ENCODE measurements at places on chromosomes 1 and 21. TPM values are rescaled to one million over a fixed set of nuclear protein-coding genes. Genes with fewer than 3 reads are reported as not detected.

- DNase-seq = no peak
These were observed 32.7 kb upstream of the KHDRBS1 start for GRCh38 chr1:31980835-31981455.

The CHIT1 gene
- total RNA-seq = not detected

DNA sequence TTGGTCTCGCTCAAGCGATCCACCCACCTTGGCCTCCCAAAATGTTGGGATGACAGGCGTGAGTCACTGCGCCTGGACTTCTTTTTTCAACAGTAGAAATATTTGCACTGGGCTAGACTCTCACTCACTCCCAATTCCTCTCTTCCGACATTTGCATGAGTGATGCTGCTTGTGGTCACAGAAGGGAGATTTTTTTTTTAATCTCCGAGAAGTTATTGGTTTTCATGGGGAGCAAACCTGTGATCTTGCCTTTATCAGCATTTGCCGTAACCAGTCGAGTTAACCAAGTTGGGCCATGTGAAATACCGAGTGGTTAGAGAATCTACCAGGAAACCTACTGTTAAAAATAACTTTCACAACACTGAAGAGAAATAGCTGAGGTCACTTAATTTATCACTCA is 21.1 kb downstream of the ERG start:
- DNase-seq = no peak

- DNase-seq = no peak
These were observed 47.7 kb downstream of the CDC42BPA start for GRCh38 chr1:227270554-227270953.

The C8B gene
- total RNA-seq = not detected

DNA sequence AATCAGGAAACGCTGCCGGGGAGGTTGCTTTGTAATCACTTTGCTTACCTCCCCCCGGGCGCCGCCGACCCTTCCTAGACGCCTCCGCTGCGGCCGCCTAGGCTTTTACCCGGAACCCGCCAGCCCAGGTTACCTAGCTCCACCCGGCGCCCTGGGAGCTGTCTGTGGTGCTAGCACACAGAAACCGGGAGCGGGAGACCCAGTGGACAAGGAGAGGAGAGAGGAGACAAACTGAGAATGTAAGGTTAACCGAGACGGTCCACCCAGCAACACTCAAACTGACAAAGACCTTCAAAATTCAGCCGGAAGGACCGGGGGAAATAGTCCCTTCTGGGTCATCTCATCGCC is 9.8 kb downstream of the BARHL2 start:
- peak; percentile 27 for DNase-seq

GRCh38 chr1:72399807-72400206 is 117.5 kb upstream of the NEGR1 start:
- no peak for DNase-seq

The SPRR2F gene
- total RNA-seq = 0.51 TPM

- DNase-seq = peak; percentile 68
These were observed 70.0 kb downstream of the PLD5 start for GRCh38 chr1:242454262-242455051.

Measured in SK-MEL-5 (cell line).